ENCODE measurements at places on chromosomes 3 and 15.

DNA sequence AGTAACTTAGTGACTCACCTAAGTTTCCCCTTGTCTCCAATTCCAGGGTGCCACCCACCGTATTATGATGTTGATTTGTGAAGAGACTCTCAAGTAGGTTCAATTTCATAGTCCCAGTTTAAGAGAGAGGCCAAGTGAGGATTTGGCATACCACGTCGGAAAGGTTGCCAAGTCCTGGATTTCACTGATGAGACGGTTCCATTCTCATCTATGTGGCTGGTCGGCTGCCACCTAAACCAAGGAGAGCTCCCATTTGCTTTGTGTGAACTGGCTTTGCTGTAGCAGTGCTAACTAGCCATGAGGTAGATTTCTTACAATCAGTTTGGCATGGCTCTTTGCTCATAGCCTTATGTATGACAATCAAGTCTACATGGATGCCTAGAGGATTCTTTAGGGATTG, 653.6 kb downstream of the NLGN1 start:
- H3K4me1 ChIP-seq: no peaks in the 10 kb centered on the region
- no peaks in the 10 kb centered on the region for H3K36me3 ChIP-seq
- no peak overlapping the region for H3K4me3 ChIP-seq
- no peaks in the 10 kb centered on the region for H3K27me3 ChIP-seq
- no peak for DNase-seq

- H3K27me3 ChIP-seq: no peaks in the 10 kb centered on the region
- H3K36me3 ChIP-seq: no peaks in the 10 kb centered on the region
- H3K4me3 ChIP-seq: no peak overlapping the region
- no peak overlapping the region for H3K27ac ChIP-seq
- no peaks in the 10 kb centered on the region for H3K4me1 ChIP-seq
Measured at GRCh38 chr3:38739931-38740330, 76.1 kb downstream of the SCN10A start.

- H3K4me1 ChIP-seq: peaks cover 7% of the 10 kb centered on the region
- no peak for DNase-seq
- H3K4me3 ChIP-seq: no peak overlapping the region
- no peak overlapping the region for H3K27ac ChIP-seq
- H3K27me3 ChIP-seq: no peaks in the 10 kb centered on the region
Measured at GRCh38 chr3:169285057-169286033, 378.2 kb downstream of the MECOM start.

- peak overlapping the region; percentile 79 for H3K27ac ChIP-seq
- H3K36me3 ChIP-seq: no peaks in the 10 kb centered on the region
- no peak for DNase-seq
- H3K4me1 ChIP-seq: peaks cover 32% of the 10 kb centered on the region
Measured at GRCh38 chr3:111748132-111748531, 110.9 kb upstream of the PHLDB2 start.

DNA sequence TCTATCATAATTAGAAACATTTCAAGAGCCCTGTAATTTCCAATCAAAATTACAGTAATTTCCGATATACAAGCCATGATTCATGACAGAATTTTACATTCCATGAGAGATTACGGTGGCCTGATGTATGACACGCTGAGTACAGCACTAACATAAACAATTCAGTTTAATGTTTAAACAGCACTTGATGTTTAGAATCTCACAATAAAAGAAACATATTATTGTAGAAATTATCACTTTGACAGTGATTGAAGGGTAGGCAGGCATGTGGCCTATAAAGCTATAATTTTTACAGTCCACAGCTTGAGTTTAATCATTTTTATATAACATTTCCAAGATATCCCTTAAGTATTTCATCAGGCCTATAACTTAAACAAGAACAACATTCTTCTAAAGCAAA, 48.5 kb downstream of the SATB1 start:
- H3K27me3 ChIP-seq: no peaks in the 10 kb centered on the region
- no peaks in the 10 kb centered on the region for H3K36me3 ChIP-seq
- DNase-seq: no peak
- no peak overlapping the region for H3K4me3 ChIP-seq
- H3K4me1 ChIP-seq: no peaks in the 10 kb centered on the region
- no peak overlapping the region for H3K27ac ChIP-seq

DNA sequence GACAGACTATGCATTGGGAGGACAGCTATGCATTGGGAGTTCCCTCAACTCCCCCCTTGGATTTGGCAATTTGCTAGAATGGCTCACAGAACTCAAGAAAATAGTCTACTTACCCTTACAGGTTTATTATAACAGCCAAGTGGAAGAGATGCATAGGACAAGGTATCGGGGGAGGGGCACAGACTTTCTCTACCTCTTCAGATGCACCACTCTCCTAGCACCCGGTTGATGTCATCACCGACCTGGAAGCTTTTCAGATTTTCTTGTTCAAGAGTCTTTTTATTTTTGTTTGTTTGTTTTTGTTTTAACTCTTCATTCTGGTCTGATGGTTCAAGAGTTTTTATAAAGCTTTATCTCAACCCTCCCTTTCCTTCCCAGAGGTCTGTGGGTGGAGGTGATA, 20.7 kb upstream of the ADAMTS9 start:
- H3K27ac ChIP-seq: no peak overlapping the region
- DNase-seq: no peak
- no peaks in the 10 kb centered on the region for H3K4me1 ChIP-seq
- no peak overlapping the region for H3K4me3 ChIP-seq
- no peaks in the 10 kb centered on the region for H3K27me3 ChIP-seq
- no peaks in the 10 kb centered on the region for H3K36me3 ChIP-seq

DNA sequence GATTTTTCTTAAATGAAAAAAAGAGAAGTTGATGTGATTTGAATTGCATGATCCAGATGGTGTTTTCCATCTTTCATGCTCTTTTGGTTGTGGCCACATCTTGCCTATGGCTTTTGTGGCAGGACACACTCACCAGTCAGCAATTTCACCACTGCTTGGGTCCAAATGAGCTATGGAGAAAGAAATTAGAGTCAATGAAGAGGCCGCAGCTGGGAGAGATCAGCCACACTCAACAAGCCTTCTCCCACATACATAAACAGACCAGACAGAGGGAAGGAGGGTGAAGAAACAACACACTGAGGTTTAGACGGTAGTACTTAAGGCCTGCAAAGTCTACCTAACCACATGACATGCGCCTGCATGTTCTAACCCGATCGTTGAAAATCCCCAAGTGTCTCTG, 110.7 kb upstream of the CDIN1 start:
- H3K36me3 ChIP-seq: no peaks in the 10 kb centered on the region
- no peaks in the 10 kb centered on the region for H3K27me3 ChIP-seq
- no peak overlapping the region for H3K4me3 ChIP-seq
- no peak for DNase-seq
- H3K27ac ChIP-seq: peak overlapping the region; percentile 14
- H3K4me1 ChIP-seq: no peaks in the 10 kb centered on the region

- peak; percentile 12 for DNase-seq
- H3K4me3 ChIP-seq: no peak overlapping the region
- H3K27ac ChIP-seq: peak overlapping the region; percentile 78
Measured at GRCh38 chr15:70196372-70197316, 98.9 kb upstream of the TLE3 start.

DNA sequence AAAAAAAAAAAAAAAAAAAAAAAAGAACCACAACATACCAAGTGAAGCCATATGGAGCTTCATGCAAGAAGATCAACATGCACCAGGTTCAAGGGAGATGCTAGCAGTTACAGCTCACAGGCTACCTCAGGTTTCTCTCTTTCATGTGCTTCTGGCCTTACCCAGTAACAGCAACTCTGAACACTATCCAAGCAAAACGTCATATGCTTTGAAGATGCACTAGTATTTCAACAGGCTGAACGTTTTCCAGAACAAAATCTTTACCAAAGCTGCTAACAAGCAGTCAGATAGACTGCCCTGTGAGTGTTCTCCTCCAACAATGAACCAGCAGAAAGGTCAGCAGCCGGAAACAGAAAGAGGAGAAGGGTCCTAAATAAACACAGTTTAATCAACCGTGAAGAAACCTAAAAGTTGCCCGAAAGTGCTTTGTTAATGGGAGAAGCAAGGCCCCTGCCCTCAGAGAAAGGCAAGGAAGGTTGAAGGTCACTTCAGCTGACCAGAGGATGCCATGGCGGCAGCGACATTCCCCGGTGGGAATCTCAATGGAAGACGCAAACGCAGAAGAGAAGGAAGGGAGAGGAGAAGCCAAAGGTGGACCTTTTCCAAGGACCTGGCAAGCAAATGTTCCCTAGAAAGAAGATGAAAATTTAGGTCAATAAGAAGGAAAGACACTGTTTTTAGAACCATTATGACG, 80.1 kb downstream of the CCNL1 start:
- H3K4me3 ChIP-seq: no peak overlapping the region
- H3K4me1 ChIP-seq: peaks cover 14% of the 10 kb centered on the region
- DNase-seq: no peak
- H3K27ac ChIP-seq: no peak overlapping the region
- no peaks in the 10 kb centered on the region for H3K36me3 ChIP-seq
- H3K27me3 ChIP-seq: no peaks in the 10 kb centered on the region

DNA sequence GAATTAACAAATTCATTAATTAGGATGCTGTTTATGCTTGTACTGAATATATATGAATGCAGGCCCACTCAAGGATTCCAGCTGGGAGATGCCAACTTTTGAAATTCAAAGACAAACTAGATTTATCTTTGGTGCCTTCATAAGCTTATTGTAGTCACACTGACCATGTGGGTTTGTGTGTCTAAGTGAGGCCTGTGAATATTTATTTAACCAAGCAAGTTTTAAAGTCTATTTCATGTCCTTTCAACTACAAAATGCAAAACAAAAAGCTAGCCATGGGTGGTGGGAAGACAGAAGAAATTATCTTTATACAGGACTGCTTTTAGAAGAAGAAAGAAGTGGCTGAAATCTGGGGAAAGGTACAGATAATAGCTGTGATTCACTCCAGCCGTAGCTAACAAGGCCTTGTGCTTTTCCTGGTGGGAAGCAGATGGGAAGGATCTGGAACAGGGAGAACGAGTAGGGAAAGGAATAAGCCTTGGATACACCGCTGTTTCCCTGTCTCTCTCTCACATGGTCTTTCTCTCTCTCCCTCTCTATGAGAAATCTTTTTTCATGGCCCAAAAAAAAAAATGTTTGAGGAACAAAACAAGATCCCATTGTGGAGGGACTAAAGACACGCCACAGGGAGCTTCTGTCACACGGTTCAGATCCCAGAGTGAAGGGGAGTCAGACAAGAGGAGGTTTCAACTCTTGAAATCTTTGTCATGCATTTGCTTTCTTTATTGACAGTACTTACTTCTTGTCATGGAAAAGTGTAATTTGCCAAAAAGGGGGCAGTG, 225.5 kb downstream of the RORA start:
- H3K27me3 ChIP-seq: no peaks in the 10 kb centered on the region
- H3K27ac ChIP-seq: no peak overlapping the region
- no peak overlapping the region for H3K4me3 ChIP-seq
- H3K4me1 ChIP-seq: no peaks in the 10 kb centered on the region
- H3K36me3 ChIP-seq: no peaks in the 10 kb centered on the region
- DNase-seq: no peak

DNA sequence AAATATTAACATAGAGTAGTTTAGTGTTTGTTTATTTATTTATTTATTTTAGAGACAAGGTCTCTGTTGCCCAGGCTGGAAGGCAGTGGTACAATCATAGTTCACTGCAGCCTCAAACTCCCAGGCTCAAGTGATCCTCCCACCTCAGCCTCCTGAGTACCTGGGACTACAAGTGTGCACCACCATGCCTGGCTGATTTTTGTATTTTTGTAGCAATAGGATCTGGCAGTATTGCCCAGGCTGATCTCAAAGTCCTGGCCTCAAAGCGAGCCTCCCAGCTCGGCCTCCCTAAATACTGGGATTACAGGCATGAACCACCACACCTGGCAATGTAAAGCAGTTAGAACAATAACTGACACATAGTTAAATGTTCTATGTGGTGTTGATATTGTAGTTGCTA, 4.4 kb upstream of the ZNF148 start:
- DNase-seq: no peak
- H3K4me1 ChIP-seq: peaks cover 6% of the 10 kb centered on the region
- H3K4me3 ChIP-seq: no peak overlapping the region
- H3K27ac ChIP-seq: no peak overlapping the region

- no peaks in the 10 kb centered on the region for H3K4me1 ChIP-seq
- no peaks in the 10 kb centered on the region for H3K36me3 ChIP-seq
- H3K27ac ChIP-seq: no peak overlapping the region
- no peaks in the 10 kb centered on the region for H3K27me3 ChIP-seq
- DNase-seq: no peak
Measured at GRCh38 chr3:126134219-126134975, 46.0 kb downstream of the ALDH1L1 start.

DNA sequence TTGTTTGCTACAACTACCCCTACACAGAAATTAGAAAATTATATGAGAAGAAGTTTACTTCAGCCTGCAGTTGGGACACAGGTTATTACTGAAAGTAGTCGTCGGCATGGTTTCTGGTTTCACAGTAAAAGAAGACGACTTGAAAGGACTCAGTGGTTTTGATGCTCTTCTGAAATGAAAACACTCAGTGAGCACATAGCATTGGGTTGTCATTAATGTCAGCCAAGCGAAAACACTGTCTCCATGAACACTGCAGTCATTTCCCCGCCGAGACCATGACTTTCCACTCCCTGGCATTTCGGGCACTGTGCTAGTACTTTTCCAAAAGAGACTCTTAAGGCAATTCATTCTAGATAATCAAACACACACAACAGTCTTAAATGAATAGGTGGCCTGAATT, 69.2 kb upstream of the ICE2 start:
- no peak for DNase-seq
- H3K27me3 ChIP-seq: no peaks in the 10 kb centered on the region
- H3K4me3 ChIP-seq: no peak overlapping the region
- H3K4me1 ChIP-seq: peaks cover 30% of the 10 kb centered on the region
- H3K36me3 ChIP-seq: no peaks in the 10 kb centered on the region
- no peak overlapping the region for H3K27ac ChIP-seq

GRCh38 chr3:19644405-19644804, 289.6 kb downstream of the EFHB start:
- H3K27ac ChIP-seq: no peak overlapping the region
- no peaks in the 10 kb centered on the region for H3K36me3 ChIP-seq
- no peak overlapping the region for H3K4me3 ChIP-seq
- no peak for DNase-seq
- no peaks in the 10 kb centered on the region for H3K27me3 ChIP-seq
- no peaks in the 10 kb centered on the region for H3K4me1 ChIP-seq

DNA sequence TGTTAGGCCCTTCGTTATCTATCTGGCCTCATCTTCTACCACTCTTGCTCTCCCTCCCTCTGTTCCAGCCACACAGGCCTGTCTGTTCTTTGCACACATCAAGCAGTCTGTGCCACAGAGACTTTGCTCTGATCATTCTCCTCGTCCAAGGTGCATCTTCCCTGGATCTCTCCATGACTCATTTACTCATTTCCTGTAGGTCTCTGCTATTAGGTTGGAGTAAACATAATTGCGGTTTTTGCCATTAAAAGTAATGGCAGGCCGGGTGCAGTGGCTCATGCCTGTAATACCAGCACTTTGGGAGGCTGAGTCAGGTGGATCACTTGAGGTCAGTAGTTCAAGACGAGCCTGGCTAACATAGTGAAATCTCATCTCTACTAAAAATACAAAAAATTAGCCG, 9.5 kb upstream of the C3orf49 start:
- no peak overlapping the region for H3K27ac ChIP-seq
- no peaks in the 10 kb centered on the region for H3K4me1 ChIP-seq
- no peak for DNase-seq
- H3K27me3 ChIP-seq: no peaks in the 10 kb centered on the region

- H3K36me3 ChIP-seq: no peaks in the 10 kb centered on the region
- no peak for DNase-seq
- H3K4me1 ChIP-seq: peaks cover 2% of the 10 kb centered on the region
- H3K27ac ChIP-seq: no peak overlapping the region
Measured at GRCh38 chr3:161345023-161345422, 26.3 kb downstream of the SPTSSB start.

- DNase-seq: no peak
- H3K27ac ChIP-seq: no peak overlapping the region
- no peaks in the 10 kb centered on the region for H3K4me1 ChIP-seq
- H3K4me3 ChIP-seq: no peak overlapping the region
- no peaks in the 10 kb centered on the region for H3K36me3 ChIP-seq
- no peaks in the 10 kb centered on the region for H3K27me3 ChIP-seq
Measured at GRCh38 chr15:52136442-52136980, 23.9 kb upstream of the BCL2L10 start.
